ENCODE measurements at places on chromosomes 6 and 20.
A peak's percentile ranks its signal among the peaks of the same experiment; 100 is the strongest.

- DNase-seq = peak; percentile 81
These were observed 120.8 kb downstream of the OR2B2 start for GRCh38 chr6:27791182-27791943.

- DNase-seq = no peak
These were observed 236.0 kb upstream of the JAG1 start for GRCh38 chr20:10909803-10910202.

- peak; percentile 96 for DNase-seq
These were observed 46.3 kb upstream of the FOXA2 start for GRCh38 chr20:22630701-22631100.

DNA sequence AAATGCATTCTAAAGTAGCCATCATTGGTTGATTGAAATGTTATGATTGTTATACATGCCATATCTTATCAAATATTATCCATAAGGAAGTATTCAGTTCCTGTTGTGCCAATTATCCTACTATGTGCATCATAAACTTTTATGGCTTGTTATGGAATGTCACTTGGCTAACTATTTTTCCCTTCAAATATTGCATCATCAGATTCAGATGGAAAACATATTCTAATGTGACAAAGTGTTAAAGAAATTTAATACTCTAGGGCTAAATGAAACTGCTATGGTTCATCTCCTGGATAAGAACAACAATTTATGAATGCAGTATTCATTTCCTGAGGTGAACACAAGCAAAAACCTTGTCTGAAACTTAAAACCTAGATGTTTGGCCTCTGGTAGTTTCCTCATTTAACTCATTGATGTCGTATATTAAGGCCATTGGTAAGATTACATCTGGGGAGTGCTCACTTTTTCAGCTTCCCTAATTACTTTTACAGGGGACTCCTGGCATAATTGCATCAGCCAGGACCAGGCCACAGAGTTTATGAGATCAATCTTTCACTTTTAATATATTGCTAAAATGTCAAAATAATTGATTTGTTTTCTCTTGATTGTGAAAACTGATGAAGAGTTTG is 134.9 kb upstream of the CEP162 start:
- DNase-seq = no peak

- DNase-seq = no peak
These were observed 2.7 kb upstream of the RBM24 start for GRCh38 chr6:17278289-17279063.

DNA sequence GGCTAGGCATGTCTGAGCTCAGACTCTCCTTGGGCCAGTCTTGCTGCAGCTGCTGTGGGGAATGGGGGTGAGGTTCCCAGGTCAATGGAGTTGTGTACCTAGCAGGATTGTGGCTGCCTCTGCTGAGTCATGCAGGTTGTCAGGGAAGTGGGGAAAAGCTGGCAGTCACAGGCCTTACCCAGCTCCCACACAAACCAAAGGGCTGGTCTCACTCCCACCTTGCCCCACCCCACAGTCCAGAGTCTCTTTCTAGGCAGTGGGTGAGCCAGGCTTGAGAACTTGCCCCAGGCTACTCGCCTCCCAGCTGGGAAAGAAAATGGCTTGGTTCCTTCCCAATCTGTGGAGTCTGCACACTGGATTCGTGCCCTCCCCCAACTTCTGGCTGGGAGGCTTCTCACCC is 65.7 kb downstream of the SCP2D1 start:
- DNase-seq = no peak

GRCh38 chr6:114051031-114051430 is 80.1 kb upstream of the HDAC2 start:
- no peak for DNase-seq

- no peak for DNase-seq
These were observed 473.6 kb upstream of the AGPAT4 start for GRCh38 chr6:161747506-161747905.

- DNase-seq = peak; percentile 74
These were observed 20.2 kb upstream of the GJE1 start for GRCh38 chr6:142112451-142113061.

DNA sequence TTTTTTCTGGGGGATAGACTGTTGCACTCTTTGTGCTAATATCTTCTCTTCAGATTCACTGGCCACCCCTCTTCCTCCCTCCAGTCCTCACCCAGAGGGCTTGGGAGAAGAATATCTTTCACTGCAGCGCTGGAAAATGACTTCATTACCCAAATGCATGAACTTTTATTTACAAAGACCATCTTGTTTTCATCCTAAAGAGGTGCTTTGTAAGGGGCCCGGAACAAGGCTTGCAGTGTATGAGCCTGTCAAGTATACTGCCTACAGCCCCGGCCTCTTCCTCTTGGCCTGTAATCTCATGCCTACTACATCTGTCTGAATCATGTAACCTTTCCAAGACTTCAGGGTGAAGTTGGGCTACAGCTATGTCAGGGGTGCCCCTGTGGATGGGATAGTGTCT is 554 bp upstream of the LAMA4 start:
- DNase-seq = no peak

GRCh38 chr6:21767891-21768648 is 174.5 kb downstream of the SOX4 start:
- DNase-seq = no peak

- peak; percentile 51 for DNase-seq
These were observed 614.9 kb downstream of the CDH26 start for GRCh38 chr20:60573003-60573680.

GRCh38 chr6:394641-395289 is 3.2 kb downstream of the IRF4 start:
- no peak for DNase-seq

DNA sequence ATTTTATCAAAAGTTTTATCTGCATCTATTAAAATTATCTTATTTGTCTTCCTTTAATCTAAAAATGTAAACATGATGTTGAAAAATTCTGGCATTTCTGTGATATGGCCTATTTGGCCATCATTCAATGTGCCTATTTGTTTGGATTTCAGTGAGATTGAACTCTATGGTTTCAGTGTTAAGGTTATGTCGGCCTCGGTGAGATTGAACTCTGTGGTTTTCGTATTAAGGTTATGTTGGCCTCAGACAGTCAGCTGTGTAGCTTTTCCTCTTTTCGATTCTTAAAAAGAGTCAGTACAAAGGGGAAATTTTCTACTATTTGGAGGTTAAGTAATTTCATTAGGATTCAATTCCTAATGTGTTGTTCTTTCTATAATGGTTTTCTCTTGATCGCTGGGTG is 320.6 kb downstream of the PACRG start:
- no peak for DNase-seq

- no peak for DNase-seq
These were observed 60.9 kb downstream of the EPHA7 start for GRCh38 chr6:93358435-93358834.

GRCh38 chr20:46132705-46133120 is 14.6 kb downstream of the CD40 start:
- DNase-seq = peak; percentile 73

- DNase-seq = no peak
These were observed at the start of gene GID8 for GRCh38 chr20:62938105-62938888. Gene GID8 (plus strand): TSS chr20:62938147. CDS start chr20:62941503, 3,356 bp downstream.

- no peak for DNase-seq
These were observed 191.8 kb downstream of the NRN1 start for GRCh38 chr6:5814901-5815300.

DNA sequence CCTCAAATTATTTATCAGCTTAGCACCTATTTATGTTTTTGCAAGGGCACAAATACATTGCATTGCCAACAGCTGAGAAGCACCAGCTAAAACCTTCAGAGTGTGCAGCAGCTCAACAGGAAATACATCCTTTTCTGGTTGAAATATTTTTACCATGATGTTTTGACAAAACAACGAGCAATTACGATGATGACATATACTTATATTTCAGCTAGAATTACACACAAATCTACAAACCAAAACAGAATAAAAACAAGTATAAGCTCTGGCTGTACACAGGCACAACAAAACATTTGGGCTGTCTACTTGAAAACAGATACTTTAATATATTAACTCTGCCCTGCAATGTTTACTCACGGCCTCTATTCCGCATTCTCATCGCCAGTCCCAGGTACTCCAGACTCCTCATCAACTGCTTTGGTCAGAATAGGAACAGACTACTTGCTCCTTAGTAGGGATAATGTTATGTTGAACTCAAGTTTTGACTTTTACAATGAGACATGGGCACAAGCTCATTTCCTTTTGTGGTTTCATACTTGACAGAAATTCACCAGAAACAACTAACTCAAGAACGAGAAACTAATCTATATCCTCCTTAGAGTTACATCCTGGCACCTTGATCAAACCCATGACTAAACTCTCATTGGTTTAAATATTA is 377.6 kb downstream of the ESR1 start:
- DNase-seq = no peak

DNA sequence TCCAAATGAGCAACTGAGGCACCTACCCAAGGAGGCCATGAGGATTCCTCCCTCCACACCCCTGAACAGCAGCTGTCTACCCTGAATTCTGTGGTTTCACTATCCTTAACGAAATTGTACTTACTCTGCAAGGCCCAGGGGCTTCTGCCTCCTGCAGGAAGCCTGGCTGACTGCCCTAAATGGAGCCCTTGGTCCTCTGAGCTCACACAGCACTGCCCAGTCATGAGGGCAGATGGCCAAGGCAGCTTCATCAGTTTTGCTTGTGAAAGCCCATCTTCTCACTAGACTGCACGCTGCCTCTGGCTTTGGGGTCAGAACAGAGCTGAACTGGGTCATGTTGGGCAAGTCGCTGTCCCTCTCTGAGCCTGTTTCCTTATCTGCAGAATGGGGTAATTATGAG is 26.4 kb upstream of the SIRPA start:
- no peak for DNase-seq

DNA sequence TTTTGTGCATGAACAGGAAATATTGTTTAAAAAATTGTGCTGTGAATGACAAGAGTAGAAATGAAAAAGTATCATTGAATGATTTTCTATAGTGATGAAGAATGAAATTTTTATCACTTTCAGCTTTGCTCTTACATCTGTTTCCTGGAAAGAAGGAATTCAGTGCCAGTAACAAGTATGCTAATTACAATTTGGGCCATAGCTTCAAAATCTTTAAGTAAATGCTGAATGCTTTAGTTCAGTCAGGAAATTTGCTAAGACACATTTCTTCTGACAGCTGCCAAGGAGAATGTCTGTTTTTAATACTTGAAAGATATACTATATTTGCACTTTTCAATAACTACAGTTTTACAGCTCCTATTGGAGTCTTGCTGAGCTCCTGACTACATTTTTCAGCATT is 203.7 kb upstream of the RSPO3 start:
- DNase-seq = no peak

DNA sequence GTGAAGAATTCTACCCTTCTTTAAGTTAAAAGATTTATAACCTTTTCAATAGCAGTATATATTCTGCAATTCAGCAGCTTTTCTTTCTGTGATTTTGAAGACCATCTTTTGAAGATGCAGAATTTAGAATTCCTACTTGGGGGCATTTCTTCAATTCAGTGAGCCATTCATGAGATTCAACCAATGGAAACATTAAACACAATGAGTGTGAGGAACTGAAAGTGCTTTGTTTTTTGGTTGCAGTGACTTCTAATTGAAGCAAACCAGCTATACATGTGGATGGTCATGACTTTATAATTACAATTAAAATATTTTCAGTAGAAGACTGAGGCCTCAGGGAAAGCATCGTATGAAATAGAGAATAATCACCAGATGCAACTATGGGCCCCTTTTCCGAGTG is 108.3 kb downstream of the CARMIL1 start:
- DNase-seq = no peak

DNA sequence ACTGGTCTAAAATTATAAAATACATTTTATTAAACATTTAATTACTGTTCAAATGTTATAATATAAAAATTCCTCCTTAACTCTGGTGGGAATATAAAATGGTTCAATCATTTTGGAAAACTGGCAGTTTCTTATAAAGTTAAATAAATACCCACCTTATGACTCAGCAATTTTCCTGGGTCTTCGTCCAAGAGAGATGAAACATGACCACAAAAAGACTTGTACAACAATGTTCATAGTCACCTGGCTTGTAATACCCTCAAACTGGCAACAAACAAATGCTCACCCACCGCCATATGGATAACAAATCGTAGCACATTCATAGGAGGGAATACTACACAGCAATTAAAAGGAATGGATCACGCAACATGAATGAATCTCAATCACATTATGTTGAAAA is 66.0 kb upstream of the RIN2 start:
- no peak for DNase-seq

- no peak for DNase-seq
These were observed 54.7 kb downstream of the MRPL14 start for GRCh38 chr6:44072452-44072958.

DNA sequence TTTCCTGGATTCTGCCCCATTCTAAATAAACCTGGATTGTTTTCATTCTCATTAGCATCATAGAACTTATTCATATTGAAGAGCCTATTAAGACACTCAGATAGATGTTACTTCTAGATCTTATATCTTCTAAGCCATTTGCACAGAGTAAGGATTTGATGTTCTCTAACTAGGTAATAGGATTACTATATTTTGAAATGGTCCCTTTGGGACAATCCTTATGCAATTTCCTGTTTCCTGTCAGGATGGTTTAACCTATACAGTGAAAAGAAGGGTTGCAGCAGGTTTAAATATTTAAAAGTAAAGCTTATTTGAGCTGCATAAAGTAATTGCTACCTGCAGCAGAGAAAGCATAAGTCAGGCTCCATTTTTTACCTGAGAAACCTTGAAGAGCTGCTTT is 860.1 kb downstream of the TFAP2A start:
- DNase-seq = no peak

DNA sequence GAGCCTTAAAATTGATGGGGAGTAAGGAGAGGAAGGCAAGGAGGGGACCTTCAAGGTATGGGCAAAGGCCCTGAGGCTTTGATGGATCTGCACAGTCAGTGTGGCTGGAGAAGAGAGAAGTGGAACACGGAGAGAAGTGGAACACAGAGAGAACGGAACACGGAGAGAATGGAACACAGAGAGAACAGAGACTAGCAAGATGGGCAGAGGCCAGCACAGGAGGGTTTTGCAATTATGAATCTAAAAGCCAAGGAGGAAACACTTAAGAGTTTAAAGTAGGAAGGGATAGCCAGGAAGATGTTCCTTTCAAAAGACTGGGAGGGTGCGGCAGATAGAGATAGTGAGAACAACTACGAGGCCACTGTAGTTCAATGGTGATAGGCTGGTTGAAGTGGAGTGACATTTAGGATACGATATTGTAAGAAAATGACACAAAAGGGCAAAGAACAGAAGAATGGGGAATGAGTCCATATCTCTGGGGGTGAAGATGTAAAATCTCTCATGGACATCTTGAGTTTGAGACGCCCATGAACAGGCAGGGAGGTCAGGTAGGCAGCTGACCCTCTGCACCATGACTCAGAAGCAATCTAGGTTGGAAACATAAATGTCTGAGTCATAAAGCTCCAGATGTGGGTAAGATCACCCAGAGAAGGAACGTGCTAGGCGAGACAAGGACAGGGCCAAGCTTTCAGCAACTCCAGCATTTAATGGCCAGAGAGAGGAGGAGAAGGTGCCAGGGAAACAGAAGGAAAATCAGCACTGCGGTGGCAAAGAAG is 25.4 kb downstream of the ZMYND8 start:
- DNase-seq = no peak

GRCh38 chr6:29949934-29950333 is 7.6 kb downstream of the HLA-A start:
- no peak for DNase-seq

DNA sequence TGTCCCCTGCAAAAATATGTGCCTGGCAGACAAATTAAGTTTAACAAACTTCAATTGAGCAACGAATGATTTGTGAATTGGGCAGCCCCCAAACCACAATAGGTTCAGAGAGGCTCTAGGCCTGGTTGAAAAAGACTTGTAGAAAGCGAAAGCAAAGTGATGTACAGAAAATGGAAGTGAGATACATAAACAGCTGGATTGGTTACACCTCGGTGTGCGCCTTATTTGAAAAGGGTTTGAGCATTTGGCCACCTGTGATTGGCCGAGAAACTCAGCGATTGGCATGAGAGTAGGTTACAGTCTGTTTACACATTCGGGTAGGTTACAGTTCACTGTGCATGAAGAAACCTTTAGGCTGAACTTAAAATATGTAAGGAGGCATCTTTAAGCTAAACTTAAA is 136.9 kb downstream of the CD83 start:
- no peak for DNase-seq

Data from NCI-H2081 (cell line).